ENCODE measurements at places on chromosomes 4 and X.

DNA sequence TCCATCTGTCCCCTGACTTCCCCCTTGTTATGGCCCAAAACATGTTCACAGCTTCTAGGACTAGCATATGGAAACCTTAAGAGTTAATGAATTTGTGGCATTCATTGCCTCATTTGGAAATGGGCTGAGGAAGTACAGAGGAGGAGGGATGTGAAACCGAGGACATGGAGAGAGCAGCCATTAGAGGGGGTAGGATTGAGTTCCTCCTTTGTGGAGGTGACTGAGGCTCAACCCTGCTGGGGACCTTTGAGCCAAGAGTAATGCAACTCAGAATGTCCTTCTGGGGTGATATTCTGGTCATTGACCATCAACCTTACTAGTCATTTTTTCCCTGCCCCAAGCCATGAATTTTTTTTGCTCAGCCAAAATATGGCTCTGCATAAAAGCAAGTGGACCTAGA is 109.4 kb downstream of the ZNF518B start:
- no peaks in the 10 kb centered on the region for H3K4me1 ChIP-seq
- DNase-seq = no peak
- H3K27me3 ChIP-seq = no peaks in the 10 kb centered on the region
- no peak overlapping the region for H3K4me3 ChIP-seq

- DNase-seq = no peak
- no peaks in the 10 kb centered on the region for H3K36me3 ChIP-seq
- H3K4me3 ChIP-seq = no peak overlapping the region
- H3K27me3 ChIP-seq = no peaks in the 10 kb centered on the region
- no peak overlapping the region for H3K27ac ChIP-seq
These were observed 8.6 kb downstream of the SLC9B2 start for GRCh38 chr4:103067841-103068547.

- DNase-seq = no peak
- no peaks in the 10 kb centered on the region for H3K36me3 ChIP-seq
- no peak overlapping the region for H3K4me3 ChIP-seq
These were observed 55.6 kb upstream of the CCSER1 start for GRCh38 chr4:90071289-90072235.

DNA sequence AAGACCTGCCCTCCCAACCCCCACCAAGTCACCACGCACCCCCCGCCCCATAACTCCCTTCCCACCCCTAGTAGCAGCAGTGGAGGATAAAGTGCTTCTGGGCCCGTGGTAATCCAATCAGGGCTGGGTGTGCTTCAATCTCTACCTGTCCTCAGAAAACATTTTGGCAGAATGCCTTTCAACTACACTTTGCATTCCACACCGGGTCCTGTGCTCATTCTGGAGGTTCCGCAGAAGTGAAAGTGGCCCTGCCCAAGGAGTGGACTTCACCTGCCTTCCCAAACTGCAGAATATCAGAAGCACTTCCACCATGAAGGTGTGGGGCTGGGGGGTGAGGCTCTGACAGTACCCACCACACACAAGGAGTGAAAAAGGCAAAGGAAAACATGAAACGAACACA is 322.3 kb downstream of the DHX15 start:
- H3K36me3 ChIP-seq = no peaks in the 10 kb centered on the region
- no peak overlapping the region for H3K4me3 ChIP-seq
- peaks cover 13% of the 10 kb centered on the region for H3K4me1 ChIP-seq
- no peaks in the 10 kb centered on the region for H3K27me3 ChIP-seq
- peak; percentile 56 for DNase-seq

DNA sequence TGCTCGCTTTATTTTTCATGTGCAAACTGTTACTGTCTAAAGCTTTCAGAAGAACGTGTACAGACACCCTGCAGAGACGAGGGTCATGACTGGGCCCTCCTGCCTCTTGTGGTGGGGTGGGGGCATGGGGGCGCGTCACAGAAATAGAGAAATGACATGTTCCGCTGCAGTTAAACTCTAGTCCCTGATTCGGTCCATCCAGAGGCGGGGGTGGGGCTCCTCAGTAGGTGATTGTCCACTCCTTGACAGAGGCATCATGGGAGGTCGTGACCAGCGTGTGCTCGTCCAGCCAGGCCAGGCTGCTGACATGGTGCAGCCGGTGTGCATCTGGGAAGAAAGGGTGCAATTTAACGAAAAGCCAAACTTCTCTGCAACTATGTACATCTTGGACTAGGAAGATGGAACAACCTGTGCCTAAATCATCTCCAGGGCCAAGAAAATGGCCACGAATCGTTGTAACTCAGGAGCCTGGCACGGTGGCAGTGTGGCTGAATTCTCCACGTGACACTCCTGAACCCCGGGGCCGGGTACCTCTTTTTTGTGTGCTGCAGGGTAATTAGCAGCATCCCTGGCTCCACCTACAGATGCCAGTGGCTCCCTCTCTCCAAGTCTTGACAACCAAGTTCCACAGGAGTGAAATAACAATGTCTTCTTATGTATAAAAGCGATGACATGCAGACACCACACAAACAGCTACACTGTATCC is 41.3 kb downstream of the WDR1 start:
- no peaks in the 10 kb centered on the region for H3K27me3 ChIP-seq
- peaks cover 98% of the 10 kb centered on the region for H3K36me3 ChIP-seq
- H3K4me3 ChIP-seq = no peak overlapping the region
- DNase-seq = peak; percentile 54
- H3K27ac ChIP-seq = no peak overlapping the region

DNA sequence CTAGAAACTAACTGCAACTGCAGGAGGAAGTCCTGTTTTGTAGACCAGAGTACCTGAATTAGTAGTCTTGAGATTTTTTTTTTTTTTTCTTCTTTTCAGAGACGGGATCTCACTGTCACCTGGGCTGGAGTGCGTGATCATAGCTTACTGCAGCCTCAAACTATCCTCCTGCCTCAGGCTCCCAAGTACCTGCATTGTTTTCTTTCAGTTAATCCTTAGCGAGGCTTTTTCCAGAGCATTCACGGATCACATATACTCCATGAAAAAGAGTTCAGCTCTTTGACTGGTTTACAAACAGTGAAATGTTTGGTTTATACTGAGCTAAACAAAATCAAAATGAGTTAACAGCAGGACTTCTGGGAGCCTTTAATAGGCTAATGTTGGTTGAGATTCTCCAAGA is 45.8 kb downstream of the KLHL15 start:
- H3K36me3 ChIP-seq = no peaks in the 10 kb centered on the region
- no peak overlapping the region for H3K27ac ChIP-seq
- no peaks in the 10 kb centered on the region for H3K27me3 ChIP-seq
- H3K4me1 ChIP-seq = no peaks in the 10 kb centered on the region
- no peak overlapping the region for H3K4me3 ChIP-seq

GRCh38 chrX:131874300-131874699 is 148.8 kb upstream of the STK26 start:
- no peaks in the 10 kb centered on the region for H3K27me3 ChIP-seq
- no peak overlapping the region for H3K27ac ChIP-seq
- no peak overlapping the region for H3K4me3 ChIP-seq
- no peaks in the 10 kb centered on the region for H3K36me3 ChIP-seq

- H3K36me3 ChIP-seq = no peaks in the 10 kb centered on the region
- H3K27ac ChIP-seq = no peak overlapping the region
- peak; percentile 45 for DNase-seq
- H3K4me3 ChIP-seq = no peak overlapping the region
- H3K27me3 ChIP-seq = no peaks in the 10 kb centered on the region
These were observed 48.1 kb upstream of the IL13RA1 start for GRCh38 chrX:118679290-118679689.

GRCh38 chr4:72743078-72743477 is 174.1 kb upstream of the ADAMTS3 start:
- no peak for DNase-seq
- no peaks in the 10 kb centered on the region for H3K36me3 ChIP-seq
- H3K27me3 ChIP-seq = no peaks in the 10 kb centered on the region
- no peak overlapping the region for H3K4me3 ChIP-seq

GRCh38 chr4:78693777-78694456 is 82.2 kb upstream of the BMP2K start:
- H3K27ac ChIP-seq = no peak overlapping the region
- no peaks in the 10 kb centered on the region for H3K36me3 ChIP-seq
- no peaks in the 10 kb centered on the region for H3K27me3 ChIP-seq
- no peaks in the 10 kb centered on the region for H3K4me1 ChIP-seq
- no peak overlapping the region for H3K4me3 ChIP-seq
- DNase-seq = no peak

All from endodermal cell (in vitro differentiated cells).